ENCODE measurements at places on chromosomes 5 and 9.
A peak's percentile ranks its signal among the peaks of the same experiment; 100 is the strongest.

DNA sequence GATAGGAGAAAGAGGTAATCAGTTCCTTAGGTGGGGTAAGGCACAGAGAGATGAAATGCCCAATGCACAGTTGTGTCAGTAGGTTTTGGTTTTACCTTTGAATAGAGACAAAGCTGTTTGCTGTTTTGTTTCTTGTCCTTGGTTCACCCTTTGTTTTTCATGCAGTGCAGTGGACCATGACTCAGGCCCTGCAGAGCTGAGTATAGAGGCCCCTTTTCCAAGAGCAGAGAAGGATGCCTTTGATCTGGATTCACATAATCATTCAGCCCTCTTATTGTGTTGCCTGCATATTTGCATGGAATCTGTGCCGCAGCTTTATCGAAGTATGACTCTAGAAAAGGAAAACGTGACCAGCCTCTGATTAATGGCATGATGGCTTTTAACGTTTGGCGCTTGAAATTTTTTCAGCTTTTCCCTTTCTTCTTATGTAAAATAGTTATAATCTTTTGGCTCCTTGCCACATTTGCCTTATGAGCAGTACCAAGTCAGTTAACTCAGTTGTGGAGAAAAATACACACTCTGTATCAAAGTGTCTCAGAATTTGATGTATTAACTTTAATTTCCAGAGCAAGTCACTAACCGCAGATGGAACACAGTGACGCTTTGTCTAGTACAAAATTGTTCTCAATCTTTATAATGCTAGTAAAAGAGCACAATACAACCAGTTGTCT, 197.6 kb downstream of the KDM4C start:
- DNase-seq, result no peak

DNA sequence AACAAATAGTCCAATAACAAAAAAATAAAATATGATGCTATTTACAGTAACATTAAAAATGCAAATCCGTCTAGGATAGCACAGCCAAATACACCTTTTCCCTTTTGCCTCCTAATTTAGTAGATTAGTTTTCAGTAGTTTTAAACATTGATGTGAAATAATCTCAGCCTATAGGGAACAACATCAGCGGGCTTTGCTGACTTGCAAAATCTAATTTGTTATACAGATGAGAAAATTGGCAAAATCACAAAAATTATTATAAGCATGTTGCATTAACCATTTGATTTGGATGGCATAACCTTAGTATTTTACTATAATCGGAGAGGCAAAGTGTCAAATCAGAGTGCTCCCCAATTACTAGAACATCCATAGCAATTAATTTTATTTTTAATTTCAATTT, 563.5 kb downstream of the CDH18 start:
- DNase-seq, result no peak

GRCh38 chr5:74052441-74053221, 426.6 kb downstream of the ARHGEF28 start:
- DNase-seq, result no peak

- no peak for DNase-seq
Measured at GRCh38 chr5:115377468-115378217, 81.2 kb upstream of the CCDC112 start.

GRCh38 chr9:101226803-101227202, 158.0 kb downstream of the BAAT start:
- no peak for DNase-seq

- peak; percentile 45 for DNase-seq
Measured at GRCh38 chr5:179475208-179475751, 75.1 kb upstream of the RUFY1 start.
